GM12865 (cell line): ENCODE measurements at places on chromosomes 2 and 18.

DNA sequence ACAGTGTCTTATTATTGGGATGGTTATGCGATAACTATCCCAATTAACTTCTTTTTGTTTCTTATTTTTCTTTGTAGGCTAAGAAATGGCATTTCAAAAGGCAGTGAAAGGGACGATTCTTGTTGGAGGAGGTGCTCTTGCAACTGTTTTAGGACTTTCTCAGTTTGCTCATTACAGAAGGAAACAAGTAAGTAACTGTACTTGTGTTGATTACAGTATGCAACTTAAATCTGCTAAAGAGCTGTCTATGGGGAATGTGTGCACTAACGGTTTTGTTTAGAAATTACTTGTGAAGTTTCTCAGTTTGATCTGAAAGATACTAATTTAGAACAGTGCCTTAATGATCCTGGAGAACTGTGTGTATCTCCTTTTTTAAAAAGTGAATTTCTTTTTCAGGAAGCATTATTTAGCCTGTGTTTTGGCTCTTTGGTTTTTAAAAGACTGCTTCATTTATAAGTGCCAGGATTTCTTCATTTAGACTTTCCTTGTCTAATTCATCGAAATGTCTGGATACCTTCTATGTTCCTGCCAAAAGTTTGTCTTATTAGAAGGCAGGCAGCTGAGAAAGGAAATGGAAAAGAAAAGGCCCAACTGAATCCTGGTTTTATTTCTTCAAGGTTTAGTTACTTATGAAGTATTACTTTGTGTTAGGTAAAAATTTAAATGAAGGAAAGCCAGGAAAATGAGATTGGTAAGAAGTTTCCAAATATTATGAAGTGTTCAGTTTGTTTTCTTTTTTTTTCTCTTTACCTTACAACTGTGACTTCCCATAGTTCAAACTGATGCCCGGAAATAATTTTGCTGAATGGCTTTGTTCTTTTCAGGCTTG lies 40.1 kb downstream of the GPD2 start:
- peak; percentile 57 for DNase-seq

GRCh38 chr2:138104071-138104470 lies 139.8 kb downstream of the HNMT start:
- no peak for DNase-seq

DNA sequence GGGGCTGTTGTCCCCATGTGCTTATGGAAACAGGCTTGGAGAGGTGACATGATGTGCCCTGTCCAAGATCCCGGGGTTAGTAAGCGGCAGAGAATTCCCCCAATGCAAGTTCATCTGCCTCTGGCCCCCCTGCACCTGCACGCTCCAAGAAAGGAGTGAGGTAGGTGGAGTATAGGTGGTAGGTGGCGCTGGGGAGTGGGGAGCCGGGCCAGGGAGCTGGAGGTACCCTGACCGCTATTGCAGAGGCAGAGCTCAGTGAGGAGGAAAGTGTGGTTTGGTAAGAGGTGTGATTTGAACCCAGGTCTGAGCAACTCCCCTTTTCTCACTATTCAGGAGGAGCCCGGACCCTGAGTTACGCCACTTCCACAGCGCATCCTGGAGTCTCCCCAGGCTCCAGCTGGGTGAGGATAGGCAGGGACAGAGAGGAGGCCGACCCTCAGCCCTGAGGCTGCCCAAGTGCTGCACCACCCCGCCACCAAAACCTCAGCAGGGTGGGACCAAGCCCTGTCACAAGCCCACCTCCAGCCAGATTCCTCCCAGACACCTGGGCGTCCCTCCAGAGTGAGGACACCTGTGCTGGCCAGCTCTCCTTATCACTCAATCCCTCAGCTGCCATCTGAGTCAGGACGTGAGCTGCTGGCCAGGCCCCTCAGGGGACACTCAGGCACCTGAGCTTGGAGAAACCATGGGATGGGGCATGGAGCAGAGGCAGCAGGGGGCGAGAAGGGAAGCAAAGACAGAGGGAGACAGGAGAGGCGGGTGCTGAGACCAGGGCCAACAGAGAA lies 5.6 kb downstream of the HAAO start:
- DNase-seq: no peak

GRCh38 chr18:75204269-75204731 lies 4.6 kb downstream of the PTGR3 start:
- DNase-seq: no peak

DNA sequence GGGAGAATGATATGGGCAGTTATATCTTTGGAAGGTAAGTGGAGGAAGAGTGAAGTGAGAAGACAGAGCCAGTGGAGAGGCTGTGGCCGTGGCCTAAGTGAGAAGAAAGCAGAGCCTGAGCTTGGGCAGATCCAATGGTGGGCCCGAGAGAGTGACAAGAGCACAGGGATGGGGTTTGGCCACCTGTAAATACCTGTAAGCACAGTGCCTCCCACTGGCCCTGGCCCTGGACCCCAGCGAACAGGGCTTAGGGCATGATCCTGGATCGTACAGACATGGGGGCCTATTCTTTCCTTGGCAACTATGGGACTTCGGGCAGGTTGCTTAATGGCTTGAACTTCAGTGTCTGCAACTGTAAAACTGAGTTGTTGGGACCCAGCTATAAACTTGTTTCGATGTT lies 44.1 kb downstream of the MTCL1 start:
- no peak for DNase-seq
